ENCODE measurements at places on chromosomes 2 and 18.
A peak's percentile ranks its signal among the peaks of the same experiment; 100 is the strongest.

DNA sequence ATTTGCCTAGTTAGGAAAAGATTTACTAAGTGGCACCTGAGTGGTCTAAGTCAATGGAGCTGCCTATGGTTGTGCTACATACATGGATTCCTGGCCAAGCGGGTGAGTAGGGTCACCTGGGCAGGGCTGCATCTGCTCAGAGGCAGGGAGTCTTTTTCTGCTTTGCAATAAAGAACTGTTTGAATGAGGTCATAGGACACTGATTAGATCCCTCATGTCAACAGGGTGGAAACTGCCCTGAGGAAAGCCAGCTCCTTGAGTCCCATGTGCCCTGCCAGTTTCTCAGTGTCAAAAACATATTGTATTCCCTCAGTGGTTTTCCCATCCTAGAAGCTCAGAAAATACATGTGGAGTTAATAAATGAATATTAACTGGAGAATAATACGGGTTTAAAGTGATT lies 4.6 kb downstream of the LAMA3 start:
- no peak for DNase-seq

- DNase-seq, result no peak
These were observed 497.2 kb downstream of the THSD7B start for GRCh38 chr2:137262594-137262993.

GRCh38 chr2:189709501-189710221 lies 35.2 kb downstream of the ANKAR start:
- DNase-seq, result no peak

- DNase-seq, result no peak
These were observed 29.4 kb downstream of the AOX1 start for GRCh38 chr2:200615247-200615646.

DNA sequence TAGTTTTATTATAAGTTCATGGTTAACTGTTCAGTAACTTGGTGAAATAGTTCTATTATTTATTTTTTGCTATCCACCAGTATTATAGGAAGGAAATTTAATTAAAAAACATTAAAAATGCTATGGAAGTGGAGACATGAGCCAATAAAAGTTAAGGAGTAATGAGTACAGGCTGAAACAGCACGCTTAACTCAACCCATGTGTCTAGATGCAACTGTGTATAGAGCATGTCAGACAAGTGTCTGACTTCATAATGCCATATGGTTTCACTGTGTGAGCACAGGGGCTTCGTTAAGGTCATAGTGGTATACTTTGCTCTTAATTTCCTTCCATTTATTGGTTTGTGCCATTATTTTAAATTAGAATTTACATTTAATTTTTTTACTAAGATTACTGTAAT lies 566.8 kb upstream of the NRP2 start:
- no peak for DNase-seq

DNA sequence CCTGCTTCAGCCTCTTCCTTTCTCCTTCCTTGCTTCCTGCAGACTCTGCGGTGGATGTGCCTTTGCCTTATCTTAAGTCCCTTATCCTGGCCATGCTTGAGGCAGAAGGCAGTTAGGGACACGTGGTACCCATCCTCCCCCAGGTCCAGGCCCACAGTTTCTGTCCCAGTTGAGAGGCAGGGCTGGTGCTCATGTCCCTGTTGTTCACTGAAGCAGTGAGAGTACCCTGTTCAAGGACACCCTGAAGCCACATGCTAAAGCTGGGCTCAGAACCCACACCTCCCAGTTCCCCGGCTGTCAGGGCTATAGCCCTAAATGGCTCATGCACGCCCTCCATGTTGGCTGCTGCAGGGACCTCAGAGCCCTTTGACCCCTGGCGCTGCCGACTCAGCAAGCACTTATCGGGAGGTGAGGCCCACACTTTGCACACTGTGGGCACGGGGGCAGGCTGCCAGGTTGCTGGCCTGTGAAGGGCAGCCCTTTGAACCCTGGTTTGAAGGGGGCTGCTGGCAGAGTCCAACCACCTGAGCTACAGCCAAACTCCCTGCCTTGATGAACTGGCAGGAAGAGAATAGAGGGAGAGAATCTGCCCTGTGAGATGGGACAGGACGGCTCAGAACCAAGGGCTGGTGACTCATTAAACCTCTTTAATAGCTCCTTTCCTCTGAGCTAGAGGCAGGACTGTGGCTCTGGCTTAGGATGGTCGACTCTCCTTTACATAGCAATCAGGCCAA lies 6.3 kb downstream of the KHK start:
- DNase-seq, result no peak

DNA sequence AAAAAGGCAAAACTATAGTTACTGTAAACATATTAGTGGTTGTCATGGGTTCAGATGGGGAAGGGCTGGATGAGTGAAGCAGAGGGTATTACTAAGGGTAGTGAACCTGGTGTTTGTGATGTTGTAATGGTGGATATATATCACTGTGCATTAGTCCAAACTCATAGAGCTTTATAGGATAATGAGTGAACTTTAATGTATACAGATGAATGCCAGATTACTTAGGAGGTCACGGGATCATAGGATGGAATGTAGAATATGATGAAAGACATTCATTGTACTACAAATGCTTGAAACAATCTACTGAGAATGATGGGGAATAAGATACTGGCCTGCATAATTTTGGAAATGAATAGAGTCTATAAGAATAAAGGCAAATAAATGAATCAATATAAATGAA lies 226.7 kb upstream of the ZNF804A start:
- no peak for DNase-seq

- no peak for DNase-seq
These were observed 457.2 kb upstream of the HS6ST1 start for GRCh38 chr2:128775914-128776285.

DNA sequence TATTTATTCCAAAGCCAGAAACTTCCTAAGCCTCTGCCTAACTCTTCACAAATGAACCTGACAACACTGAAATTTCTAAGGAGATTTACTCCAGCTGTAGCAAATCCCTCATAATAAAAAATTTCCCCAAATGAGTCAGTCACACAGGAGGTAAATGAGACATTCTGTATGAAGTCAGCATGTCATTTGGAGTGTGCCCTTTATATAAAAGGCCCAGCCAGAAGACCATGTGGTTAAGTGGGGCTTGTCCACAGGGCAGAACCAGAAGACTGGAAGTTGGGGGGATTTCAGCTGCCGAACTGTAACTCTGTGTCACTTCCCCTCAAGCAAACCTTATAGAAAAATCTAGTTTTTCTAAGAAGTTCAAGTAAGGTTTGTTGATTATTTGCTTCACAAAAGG lies 30.2 kb downstream of the NRP2 start:
- DNase-seq, result no peak

- DNase-seq, result no peak
These were observed 283.1 kb upstream of the TRIB2 start for GRCh38 chr2:12433626-12433990.

- DNase-seq, result no peak
These were observed 134.7 kb upstream of the EPAS1 start for GRCh38 chr2:46162329-46163097.

- DNase-seq, result no peak
These were observed 273.6 kb downstream of the CCDC74A start for GRCh38 chr2:131801210-131801744.

GRCh38 chr18:80176334-80177073 lies 67.4 kb downstream of the ADNP2 start:
- no peak for DNase-seq

GRCh38 chr2:239402666-239403065 lies 1.8 kb upstream of the HDAC4 start:
- DNase-seq, result no peak

- peak; percentile 11 for DNase-seq
These were observed 262.6 kb downstream of the MREG start for GRCh38 chr2:215750763-215751162.

DNA sequence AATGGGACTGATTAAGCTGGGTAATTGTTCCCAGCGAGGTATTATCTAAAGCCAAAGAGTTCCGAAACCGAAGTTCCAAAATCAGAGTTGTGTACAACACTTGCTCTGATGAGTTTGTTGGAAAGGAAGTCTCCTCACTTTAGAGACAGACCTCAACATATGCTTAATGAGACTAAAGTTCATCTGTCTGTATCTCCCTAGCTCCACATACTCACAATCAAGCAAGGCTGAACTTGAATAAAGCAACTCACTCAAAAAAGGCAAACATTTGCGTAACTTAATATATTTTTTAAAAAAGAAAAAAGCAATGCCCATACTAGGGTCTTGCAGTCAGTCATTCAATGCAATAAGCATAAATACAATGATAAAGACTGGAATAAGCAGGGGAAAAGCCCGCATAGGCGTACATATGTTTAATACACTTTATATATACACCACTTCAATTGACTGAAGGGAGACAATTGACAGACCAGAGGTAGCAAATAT lies 60.0 kb downstream of the IRS1 start:
- no peak for DNase-seq

Data from CD4-positive, alpha-beta T cell treated with Interleukin-12 subunit alpha and Interleukin-12 subunit beta, for 1 hour (primary cell).